ENCODE measurements at places on chromosomes 6 and 20. TPM values are rescaled to one million over a fixed set of nuclear protein-coding genes. Genes with fewer than 3 reads are reported as not detected.

SPTLC3 gene
- total RNA-seq, result 0.26 TPM

DNA sequence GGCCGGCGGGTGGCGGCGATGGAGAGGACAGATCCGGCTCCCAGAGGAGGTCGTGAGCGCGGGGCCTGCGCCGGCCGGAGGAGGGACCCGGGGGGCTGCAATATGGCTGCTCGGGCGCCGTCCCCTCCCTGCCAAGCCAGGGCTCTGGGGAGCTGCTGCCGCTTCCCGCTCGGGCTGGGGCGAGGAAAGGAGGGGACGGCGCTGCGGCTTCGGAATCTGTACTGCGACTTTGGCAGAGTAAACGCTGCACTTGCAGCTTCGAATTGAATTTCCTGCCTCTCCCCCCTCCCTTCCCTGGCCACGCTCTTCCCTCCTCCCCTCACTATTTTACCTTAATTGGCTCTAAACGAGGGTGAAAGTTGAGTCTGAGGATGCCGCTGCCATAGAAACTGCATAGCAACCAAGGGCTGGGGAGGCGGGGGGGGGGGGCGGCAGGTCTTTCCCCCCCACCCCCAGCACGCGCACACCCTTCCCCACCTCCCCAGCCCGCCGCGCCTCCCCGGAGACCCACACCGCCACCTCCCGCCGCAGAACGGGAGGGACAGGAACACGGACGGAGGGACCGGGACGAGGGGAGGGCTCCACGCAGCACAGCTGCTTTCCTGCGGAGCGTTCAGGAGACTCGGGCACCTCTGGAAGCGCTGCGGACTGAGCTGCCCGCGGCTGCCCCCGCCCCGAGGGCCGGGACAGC, 93.9 kb downstream of the RNASET2 start:
- H3K27ac ChIP-seq, result no peak overlapping the region
- no peaks in the 10 kb centered on the region for H3K36me3 ChIP-seq
- H3K27me3 ChIP-seq, result peaks cover 2% of the 10 kb centered on the region
- peak; percentile 53 for DNase-seq
- peaks cover 6% of the 10 kb centered on the region for H3K4me1 ChIP-seq

UNC5CL gene
- 2.4 TPM for total RNA-seq

DNA sequence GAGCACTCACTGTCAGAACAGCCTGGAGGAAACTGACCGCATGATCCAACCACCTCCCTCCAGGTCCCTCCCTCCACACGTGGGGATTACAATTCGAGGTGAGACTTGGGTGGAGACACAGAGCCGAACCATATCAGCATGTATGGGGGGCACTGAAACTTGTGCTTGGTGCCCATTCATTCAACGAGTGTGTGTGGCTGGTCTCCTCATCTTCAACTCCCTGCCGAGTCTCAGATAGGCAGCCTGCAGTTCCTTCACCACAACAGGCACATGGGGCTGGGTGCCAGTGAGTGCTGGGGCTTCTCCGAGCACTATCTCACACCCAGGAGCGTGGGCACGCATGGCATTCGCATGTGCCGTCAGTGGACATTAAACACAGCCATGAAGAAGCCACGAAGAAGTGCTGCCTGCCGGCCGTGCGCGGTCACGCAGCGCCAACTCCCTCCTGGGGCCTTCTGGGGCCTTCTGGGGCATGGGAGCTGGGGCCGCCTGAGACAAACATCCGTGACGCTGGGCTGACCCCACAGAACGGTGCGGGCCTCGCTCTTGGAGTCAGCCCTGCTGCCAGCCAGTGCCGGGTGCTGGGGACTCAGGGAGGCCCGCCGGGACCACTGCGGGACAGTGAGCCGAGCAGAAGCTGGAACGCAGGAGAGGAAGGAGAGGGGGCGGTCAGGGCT, 714 bp upstream of the RTEL1 start:
- peak overlapping the region; percentile 92 for H3K4me3 ChIP-seq
- peak overlapping the region; percentile 93 for H3K27ac ChIP-seq
- no peak for DNase-seq
- H3K27me3 ChIP-seq, result no peaks in the 10 kb centered on the region

- no peak overlapping the region for H3K27ac ChIP-seq
- no peaks in the 10 kb centered on the region for H3K4me1 ChIP-seq
- no peak for DNase-seq
- H3K4me3 ChIP-seq, result no peak overlapping the region
- no peaks in the 10 kb centered on the region for H3K36me3 ChIP-seq
Measured at GRCh38 chr20:22106308-22106938, 401.0 kb downstream of the PAX1 start.

ACSS1 gene
- total RNA-seq, result 15.2 TPM

Data from activated CD4-positive, alpha-beta memory T cell treated with anti-CD3 and anti-CD28 coated beads for 36 hours (primary cell).